SK-MEL-5 (cell line): ENCODE measurements at places on chromosomes 11 and 22.

DNA sequence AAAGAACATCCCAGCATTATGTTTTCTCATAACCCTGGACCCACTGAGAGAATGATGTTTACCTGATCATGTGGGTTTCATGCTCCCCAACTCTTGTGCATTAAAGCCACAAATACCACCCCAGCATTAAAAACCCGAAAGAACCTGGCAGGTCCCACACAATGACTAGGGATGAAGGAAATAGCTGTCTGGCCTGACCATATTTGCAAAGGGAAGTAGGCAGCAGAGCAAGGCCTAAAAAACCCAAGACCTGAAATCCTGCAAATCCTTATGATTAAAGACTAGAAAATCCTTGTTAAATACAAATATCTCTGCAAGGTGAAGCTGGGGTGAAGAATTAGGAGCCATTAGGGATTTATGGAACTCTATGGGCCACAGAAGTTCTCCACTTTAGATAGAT lies 23.7 kb downstream of the PAK1 start:
- DNase-seq, result no peak

DNA sequence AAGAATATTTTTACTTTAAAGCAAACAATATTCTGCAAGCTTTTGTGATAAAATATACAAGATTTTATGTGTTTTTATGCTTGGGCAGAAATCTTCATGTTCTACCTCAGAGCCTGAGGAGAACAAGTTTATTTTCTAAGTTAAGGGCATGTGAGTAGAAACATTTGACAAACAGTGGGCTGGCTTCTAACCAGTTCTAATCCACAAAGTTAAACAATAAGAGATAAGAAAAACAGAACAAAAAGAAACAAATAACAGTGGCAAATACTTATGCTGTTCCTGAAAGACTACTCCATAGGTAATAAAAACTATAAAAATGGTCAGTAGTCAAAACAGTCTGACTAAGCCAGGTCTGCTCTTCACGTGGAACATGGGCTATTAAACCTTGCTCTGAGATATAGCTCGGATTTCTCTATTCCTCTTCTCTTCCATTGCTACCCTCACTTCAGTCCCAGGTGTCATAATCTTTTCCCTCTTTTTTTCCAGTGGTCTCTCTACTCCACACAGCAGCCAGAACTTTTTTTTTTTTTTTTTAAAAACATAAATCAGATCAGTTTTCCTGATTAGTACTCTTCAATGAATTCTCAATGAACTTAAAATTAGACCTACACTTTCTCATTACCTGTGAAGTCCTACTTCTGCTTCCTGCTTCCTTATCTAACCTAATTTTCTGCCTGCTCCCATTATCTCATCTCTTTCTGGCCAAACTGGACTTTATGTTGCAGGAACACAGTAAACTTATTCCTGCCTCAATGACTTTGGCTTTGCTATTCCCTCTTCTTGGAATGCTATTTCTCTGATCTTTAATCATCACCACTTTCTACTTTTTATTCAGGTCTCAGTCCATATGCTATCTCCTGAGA lies 671.1 kb upstream of the CCDC90B start:
- no peak for DNase-seq

DNA sequence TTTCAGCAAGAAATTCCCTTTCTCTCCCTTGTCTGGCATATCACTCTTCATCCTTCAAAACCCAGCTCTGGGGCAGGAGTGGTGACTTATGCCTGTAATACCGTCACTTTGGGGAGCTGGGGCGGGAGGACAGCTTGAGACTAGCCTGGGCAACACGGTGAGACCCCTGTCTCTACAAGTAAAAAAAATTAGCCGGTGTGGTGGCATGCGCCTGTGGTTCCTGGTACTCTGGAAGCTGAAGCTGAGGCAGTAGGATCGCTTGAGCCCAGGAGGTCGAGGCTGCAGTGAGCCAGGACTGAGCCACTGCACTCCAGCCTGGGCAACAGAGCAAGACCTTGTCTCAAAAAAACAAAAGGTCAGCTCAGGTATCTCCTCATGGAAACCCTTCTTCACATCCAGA lies 1.4 kb upstream of the RCE1 start:
- no peak for DNase-seq

- DNase-seq, result no peak
These were observed 110.0 kb upstream of the KIRREL3 start for GRCh38 chr11:127110542-127110941.

DNA sequence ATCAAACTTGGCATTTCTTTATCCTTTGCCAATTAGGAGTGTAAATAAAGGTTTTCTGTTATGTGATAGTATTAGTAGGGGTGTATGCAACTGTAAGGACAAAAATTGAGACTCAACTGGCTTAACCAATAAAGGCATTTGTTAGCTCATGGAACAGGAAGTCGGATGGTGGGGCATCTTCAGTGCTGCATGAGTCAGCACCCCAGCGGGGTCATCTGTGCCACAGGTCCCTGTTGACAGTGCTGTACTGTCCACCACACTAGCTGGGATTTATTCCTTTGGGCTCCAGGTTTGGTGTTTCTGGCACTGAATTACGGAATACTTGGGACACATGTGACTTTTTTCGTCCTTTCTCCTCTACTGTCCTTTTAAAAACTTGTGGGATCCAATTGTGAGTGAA lies 86.0 kb downstream of the PPP6R3 start:
- DNase-seq, result no peak

DNA sequence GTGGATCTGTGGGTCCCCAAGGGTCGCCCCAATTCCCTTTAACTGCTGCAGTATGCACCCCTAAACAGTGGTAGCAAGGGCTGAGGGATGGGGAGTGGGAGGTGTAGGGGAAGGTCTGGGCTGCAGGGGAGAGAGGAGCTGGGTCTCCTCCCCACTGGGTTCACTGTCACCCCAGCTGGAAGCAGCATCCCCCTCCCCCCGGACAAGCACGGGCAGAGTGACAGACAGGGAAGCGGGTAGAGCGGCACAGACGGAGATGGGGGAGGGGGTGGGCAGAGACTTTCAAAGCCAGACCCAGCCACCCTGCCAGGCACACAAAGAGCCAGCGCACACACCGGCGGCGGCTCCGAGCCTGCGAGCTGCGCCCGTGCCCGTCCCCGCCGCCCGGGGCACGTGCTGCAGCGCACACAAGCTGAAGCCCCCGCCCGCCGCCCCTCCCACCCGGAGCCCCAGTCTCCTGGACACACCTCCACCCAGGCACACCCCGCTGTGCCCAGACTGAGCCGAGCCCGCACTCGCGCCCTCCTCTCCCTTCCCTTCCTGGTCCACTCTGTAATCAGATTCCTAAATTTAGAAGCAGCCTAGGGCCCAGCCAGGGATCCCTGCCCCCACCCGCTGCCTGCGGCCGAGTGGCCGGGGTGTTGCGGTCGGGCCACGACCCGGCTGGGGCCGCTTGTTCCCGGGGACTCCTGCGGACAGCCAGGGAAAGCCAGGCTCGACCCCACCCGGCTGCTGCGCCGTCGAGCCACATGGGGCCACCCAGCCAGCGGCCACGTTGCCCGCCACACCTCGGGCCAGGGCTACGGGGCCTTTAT lies 935 bp upstream of the RCOR2 start:
- DNase-seq, result no peak

GRCh38 chr11:62601122-62601371 lies 618 bp downstream of the MTA2 start:
- DNase-seq, result no peak

DNA sequence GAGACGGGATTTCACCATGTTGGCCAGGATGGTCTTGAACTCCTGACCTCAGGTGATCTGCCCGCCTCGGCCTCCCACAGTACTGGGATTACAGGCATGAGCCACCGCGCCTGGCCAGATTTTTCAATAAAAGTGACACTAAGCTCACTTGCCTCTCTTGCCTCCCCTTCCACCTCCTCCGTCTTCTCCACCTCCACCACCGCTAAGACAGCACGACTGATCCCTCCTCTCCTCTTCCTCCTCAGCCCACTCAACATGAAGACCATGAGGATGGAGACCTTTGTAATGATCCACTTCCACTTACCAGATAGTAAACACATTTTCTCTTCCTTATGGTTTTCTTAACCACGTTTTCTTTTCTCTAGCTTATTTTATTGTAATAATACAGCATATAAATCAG lies 14.2 kb downstream of the CERK start:
- DNase-seq, result no peak

- DNase-seq, result no peak
These were observed 378.7 kb upstream of the RAG2 start for GRCh38 chr11:36976741-36977140.

DNA sequence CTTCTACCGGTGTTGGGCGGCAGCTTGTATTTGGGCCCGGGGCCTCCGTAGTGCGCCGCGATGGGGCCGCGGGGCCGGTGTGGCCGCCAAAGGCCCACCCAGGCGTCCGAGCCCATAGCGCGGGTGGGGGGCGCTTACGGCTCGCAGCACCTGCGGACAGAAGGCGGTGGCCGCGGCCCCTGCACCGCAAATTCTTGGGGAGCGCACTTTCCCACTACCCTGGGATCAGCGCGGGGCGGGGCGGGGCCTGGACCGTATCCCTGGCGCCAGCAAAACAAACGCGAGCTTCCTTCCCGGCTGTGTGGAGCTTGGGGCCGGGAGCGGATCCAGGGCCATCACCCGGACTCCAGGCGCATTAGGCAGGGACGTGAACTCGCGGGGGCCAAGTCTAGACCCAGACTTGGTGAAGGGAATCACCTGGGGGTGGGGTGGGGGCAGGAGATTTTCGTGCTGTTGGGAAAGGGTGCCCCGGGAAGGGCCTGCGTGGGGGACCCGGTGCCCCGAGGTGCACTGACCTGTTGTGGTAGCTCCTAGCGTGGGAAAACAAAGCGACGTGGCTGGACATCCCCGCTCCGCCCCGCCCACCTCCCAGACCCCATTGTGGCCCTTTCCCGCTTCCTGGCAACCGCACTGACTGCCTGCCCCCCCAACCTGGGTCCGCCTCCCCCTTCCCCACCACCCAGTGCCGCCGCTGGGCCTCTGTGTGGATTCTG lies 2.3 kb upstream of the TYMP start:
- DNase-seq, result no peak

DNA sequence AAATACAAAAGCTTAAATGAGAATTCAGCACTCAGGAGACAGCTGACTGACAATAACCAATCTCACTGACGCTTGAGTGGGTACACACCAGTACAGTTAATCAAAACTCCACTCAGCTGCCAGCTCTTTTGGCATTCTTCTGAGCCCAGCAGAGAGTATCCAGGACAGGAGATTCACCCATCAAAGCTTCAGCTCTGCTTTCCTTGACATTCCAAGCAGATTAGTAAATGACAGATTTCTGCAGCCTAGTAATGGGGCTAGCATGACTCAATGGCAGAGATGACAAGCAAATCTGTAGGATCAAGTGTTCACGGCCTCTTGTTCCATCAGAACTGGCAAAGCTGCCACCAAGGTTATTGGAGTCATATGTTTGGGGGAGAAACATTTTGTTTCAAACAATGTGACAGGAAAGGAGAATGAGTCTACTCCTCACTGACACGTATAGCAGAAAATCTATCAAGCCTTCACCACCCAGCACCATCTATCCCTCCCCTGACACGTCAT lies 420.0 kb downstream of the DYNC2H1 start:
- no peak for DNase-seq

- no peak for DNase-seq
These were observed 2.5 kb downstream of the CELF1 start for GRCh38 chr11:47550288-47551047.
